ENCODE measurements at places on chromosomes 3 and 15. TPM values are rescaled to one million over a fixed set of nuclear protein-coding genes. Genes with fewer than 3 reads are reported as not detected.

The PTPRG gene
- total RNA-seq = 80.7 TPM

The RASL12 gene
- total RNA-seq = 0.69 TPM

The BCHE gene
- 3.1 TPM for total RNA-seq

The FAM107A gene
- total RNA-seq = 0.18 TPM

The FNDC3B gene
- total RNA-seq = 204 TPM

The PODXL2 gene
- total RNA-seq = 16.4 TPM

The GOLGA8T gene
- 0.41 TPM for total RNA-seq

The ROBO1 gene
- total RNA-seq = 250 TPM

The CLASP2 gene
- 42.0 TPM for total RNA-seq

The PPP1R14D gene
- not detected for total RNA-seq

The TMA7 gene
- 326 TPM for total RNA-seq

The HIGD2B gene
- total RNA-seq = not detected

The FSIP1 gene
- 0.41 TPM for total RNA-seq

The SLC4A7 gene
- 29.1 TPM for total RNA-seq

The INSYN1 gene
- 4.8 TPM for total RNA-seq

The HYAL1 gene
- 1.6 TPM for total RNA-seq

The CA12 gene
- total RNA-seq = 0.44 TPM

The MINAR1 gene
- total RNA-seq = 5.3 TPM

The XCR1 gene
- total RNA-seq = not detected

The ARGFX gene
- not detected for total RNA-seq

The CPNE9 gene
- total RNA-seq = 0.31 TPM

The PP2D1 gene
- not detected for total RNA-seq

The SPINK8 gene
- not detected for total RNA-seq

The CHRM5 gene
- not detected for total RNA-seq

The DCP1A gene
- 33.8 TPM for total RNA-seq

The OSTN gene
- total RNA-seq = not detected

The CNTN4 gene
- total RNA-seq = not detected

The ADCY5 gene
- total RNA-seq = 1.0 TPM

The ERICH6 gene
- total RNA-seq = 0.31 TPM

The CCR4 gene
- total RNA-seq = 0.08 TPM

The SQOR gene
- total RNA-seq = 3.8 TPM

The MYL3 gene
- not detected for total RNA-seq

The FAM3D gene
- total RNA-seq = not detected

The GTF2E1 gene
- total RNA-seq = 59.0 TPM

The MRPS11 gene
- 42.9 TPM for total RNA-seq

The ST3GAL6 gene
- 6.5 TPM for total RNA-seq

The KPNA4 gene
- total RNA-seq = 57.1 TPM

The ASB14 gene
- total RNA-seq = not detected

The ECT2 gene
- total RNA-seq = 18.0 TPM

The MYRIP gene
- 0.49 TPM for total RNA-seq

The EPHA3 gene
- total RNA-seq = not detected

The SCN11A gene
- 0.69 TPM for total RNA-seq

The MESP1 gene
- total RNA-seq = not detected

The LRRC34 gene
- total RNA-seq = 5.6 TPM

The RETNLB gene
- not detected for total RNA-seq

The SOX14 gene
- 19.7 TPM for total RNA-seq

The AADAC gene
- total RNA-seq = not detected

The PLSCR2 gene
- not detected for total RNA-seq

The DHX30 gene
- total RNA-seq = 68.7 TPM

The PLA2G4E gene
- not detected for total RNA-seq

The LRRN1 gene
- total RNA-seq = 2.8 TPM

The ACVR2B gene
- total RNA-seq = 56.7 TPM

The SAXO2 gene
- total RNA-seq = 2.0 TPM

The ACTRT3 gene
- total RNA-seq = 2.6 TPM

The BNC1 gene
- total RNA-seq = 14.4 TPM

The SAMMSON gene
- not detected for total RNA-seq

The VGLL3 gene
- total RNA-seq = 0.36 TPM

The CSTA gene
- not detected for total RNA-seq

Measured in endothelial cell (in vitro differentiated cells).